A549 (cell line): ENCODE measurements at places on chromosomes 16 and 17. TPM values are rescaled to one million over a fixed set of nuclear protein-coding genes. Genes with fewer than 3 reads are reported as not detected.

- DNase-seq, result no peak
These were observed 8.1 kb downstream of the TMEM97 start for GRCh38 chr17:28327031-28327607.

- DNase-seq, result no peak
These were observed 69.5 kb upstream of the PIRT start for GRCh38 chr17:10907370-10907769.

DNA sequence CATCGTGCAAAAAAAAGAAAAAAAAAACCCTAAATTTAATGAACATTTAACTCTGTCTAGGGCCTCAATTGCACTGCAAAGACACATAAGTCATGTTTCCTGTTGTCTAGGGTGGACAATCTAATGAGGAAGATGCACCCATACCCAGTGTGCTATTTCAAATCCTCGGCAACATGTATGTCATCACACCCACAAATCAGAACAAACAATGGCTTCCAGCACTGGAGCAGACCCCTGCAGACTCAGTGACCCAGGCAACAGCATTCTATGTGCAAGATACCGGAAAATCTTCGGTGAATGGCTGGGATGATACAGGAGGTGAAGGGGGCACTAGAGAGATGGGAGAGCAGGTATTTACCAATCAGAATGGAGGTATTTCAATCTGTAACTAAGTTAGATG lies 221.7 kb upstream of the XYLT1 start:
- no peak for DNase-seq

The RAB11FIP4 gene
- 1.2 to 1.9 TPM (median 1.3 TPM) in 3 replicates for polyA plus RNA-seq
